SJSA1 (cell line): ENCODE measurements at places on chromosomes 2 and 18.

DNA sequence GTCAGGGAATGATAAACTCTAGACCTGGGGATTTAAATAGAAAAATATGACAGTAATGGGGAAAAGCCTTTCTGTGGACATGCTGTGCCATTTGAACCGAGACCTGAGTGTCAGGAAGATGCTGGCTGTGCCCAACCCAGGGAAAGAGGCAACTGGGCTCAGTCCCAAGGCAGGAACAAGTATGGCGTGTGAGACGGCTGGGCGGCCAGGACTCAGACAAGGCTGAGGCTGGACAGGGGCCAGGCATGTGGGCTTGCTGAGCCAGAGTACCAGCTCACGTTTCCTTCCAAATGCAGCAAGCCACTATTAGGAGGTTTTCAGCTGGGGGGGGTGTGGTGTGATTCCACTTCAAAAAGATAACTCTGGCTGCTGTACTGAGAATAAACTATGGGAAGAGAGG is 92.4 kb downstream of the INPP5D start:
- no peak for DNase-seq

GRCh38 chr2:84904151-84904550 is 1.3 kb upstream of the TMSB10 start:
- DNase-seq, result no peak

DNA sequence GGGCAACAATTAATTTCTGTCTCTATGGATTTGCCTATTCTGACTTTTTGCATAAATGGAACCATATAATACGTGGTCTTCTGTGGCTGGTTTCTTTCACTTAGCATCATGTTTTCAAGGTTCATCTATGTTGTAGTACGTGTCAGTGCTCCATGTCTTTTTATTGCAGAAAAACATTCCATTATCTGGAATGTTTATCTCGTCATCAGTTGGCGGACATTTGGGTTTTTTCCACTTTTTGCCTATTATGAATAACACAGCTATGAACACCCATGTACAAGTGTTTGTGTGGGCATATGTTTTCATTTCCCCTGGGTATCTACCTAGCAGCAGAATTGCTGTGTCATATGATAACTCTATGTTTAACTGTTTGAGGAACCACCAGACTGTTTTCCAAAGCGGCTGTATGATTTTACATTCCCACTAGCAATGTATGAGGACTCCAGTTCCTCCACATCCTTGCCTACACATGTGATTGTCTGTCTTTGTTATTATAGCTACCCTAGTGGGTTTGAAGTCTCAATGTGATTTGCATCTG is 49.9 kb downstream of the MYO7B start:
- DNase-seq, result no peak

DNA sequence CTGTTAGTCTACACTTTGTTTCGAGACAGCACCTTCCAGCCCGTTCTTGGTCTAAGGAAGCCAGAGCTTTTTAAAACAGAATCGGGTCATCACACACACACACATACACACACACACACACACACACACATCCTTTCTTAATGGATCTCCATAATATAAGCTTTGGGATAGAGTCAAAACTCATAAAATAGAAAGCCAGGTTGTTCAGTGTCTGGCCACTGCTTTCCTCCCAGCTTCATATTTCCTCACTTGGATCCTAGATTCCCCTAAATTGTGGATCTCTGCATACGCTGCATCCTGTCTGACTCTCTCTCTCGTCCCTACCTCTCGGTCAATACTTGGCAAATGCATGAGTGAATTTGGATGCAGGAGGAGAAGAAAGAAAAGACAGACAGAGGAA is 120.5 kb upstream of the SLC14A2 start:
- no peak for DNase-seq

DNA sequence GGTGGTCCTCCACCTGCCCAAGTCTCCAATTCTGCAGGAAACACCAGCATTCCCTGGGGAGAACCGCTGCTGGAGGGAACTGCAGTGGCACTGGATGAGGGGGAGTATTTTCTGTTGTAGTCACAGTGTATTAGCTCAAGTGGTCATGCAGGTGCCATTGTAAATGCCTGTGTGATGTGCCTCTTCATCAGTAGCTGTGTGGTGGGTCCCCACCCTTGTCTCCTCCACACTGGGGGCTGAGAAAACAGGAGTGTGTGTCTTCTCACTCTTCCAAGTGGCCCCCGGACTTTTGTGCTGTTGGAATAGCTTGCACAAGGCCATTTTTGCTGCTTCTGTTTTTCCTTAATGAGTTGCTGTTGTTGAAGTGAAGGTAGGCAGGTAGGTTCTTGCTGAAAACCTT is 8.7 kb downstream of the NCK2 start:
- no peak for DNase-seq

DNA sequence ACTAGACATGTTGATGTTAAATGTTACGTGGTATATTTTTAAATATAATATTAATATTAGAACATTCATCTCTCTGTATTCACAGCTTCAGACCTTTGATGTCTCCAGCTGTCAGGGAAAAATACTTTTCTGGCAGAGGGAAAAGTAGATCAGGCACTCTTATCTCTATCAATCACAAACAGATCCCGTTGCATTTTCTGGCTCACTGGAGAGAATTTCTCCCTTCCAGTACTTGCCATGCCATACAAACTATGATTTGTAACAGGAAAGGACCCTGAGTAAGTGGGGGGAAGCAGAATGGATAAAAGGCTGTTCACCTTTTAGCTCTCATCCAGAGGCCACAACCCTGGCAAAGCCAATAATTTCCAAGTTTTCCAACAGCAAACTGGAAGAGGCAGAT is 158.0 kb downstream of the TCF4 start:
- no peak for DNase-seq

DNA sequence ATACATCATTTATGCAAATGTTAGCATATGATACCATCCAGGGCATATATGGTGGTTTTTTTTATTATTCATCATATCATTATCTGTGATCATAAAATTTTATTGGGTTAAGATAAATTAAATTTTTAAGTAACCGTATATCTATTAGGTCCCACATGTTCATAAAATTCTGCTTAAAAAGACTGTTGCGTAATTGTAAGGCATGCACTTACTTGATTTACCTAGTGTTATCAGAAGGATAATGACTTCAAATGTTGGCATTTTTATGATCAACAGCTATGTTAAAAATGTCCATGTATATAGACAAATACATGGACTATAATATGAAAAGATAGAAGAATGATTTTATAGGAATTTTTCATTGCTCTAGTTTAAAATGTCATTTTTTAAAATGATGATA is 1625.5 kb upstream of the CELF4 start:
- no peak for DNase-seq

DNA sequence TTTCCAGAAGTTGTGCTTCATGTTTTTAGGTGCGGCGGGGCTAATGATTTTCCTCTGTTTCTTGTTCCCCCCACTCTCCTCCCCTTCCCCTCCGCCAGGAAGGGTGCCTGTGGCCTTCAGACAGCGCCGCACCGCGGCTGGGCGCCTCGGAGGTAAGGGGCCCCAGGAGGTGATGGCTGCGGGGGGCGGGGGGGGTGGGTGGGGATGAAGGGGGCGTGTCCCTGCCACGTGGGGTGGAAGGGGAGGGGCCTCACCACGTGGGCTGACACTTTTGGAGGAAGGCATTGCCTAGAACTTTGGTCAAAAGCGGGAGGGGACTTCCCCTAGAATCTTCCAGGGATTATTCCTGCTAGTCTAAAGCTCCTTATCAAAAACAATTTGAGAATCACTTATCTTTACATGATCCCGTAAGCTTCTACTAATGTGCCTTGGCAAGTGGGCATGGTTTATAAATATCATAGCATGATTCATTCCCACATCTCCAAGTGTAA is 83.1 kb downstream of the FAM210A start:
- no peak for DNase-seq

GRCh38 chr2:50538147-50538546 is 493.8 kb downstream of the NRXN1 start:
- DNase-seq, result no peak

GRCh38 chr2:44817673-44818335 is 123.7 kb upstream of the SIX3 start:
- DNase-seq, result no peak

- DNase-seq, result no peak
These were observed 227.7 kb downstream of the GPD2 start for GRCh38 chr2:156663757-156664409.
